Brain microvascular endothelial cell (primary cell): ENCODE measurements at places on chromosomes 5 and 9.
A peak's percentile ranks its signal among the peaks of the same experiment; 100 is the strongest.

DNA sequence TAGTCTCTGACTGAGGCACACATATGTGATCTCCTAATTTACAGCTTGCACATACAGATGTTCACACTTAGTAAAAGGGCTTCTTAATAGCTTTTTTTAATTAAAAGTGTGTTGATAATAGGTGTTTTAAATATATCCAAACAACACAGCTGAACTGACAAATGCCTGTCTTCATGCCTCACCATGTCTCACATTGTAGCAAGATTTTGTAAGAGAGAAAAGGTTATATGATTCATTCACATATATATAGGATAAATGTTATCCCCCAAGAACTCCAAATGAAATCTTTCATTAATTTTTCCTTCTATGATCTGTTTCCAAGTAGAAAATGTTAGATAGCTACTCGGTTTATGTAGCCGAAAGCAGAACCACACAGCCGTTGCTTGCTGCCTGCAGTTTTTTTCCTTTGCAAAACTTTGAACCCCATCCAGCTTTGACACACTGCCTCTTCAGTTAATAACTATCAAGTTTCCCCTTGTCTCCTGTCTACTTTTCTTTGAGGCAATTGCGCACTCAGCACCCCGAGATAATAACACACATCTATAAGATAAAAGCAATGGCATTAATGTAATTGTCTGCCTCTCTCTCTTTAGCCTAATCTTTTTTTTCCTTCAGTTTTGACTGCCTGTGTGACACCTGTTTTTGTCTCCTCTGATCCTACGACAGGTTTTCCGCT is 299.2 kb downstream of the BNC2 start:
- DNase-seq, result no peak

- DNase-seq, result no peak
Observed at GRCh38 chr9:38421498-38422211, 2.6 kb downstream of the IGFBPL1 start.

GRCh38 chr9:98808875-98809274 is 1.4 kb downstream of the GALNT12 start:
- DNase-seq, result no peak

DNA sequence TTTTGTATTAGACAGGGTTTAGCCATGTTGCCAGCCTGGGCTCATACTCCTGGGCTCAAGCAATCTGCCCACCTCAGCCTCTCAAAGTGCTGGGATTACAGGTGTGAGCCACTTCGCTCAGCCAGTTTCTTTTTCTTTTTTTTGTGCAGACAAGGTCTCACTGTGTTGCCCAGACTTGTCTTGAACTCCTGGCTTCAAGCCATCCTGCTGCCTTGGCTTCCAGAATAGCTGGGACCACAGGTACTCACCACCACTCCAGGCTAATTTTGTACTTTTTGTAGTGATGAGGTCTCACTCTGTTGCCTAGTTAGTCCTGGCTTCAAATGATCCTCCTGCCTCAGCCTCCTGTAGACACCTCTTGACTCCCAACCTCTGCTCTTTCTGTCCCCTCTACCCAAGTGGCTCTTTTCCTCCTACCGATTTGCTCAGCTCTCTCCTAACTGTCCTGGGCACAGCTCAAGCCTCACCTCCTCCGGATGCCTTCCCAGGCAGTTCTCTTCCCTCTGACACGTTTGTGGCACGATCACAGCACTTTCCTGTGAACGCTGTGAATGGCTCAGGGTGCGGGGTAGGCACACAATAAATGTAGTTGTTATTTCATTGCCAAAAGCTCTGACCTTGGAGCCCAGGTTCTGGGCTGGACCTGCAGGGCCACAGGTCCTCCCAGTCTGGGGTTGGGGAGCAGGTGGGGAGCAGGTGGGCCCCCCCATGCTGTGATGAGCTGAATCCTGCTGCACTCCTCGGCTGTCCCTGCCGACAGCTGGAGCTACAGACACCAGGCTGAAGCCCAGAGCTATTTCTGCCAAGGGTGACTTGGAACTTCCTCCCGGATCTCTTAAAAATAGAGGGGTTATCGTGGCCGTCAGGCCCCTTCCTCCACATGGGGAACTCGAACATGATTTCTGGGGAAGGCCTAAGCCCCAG is 23.9 kb downstream of the GFI1B start:
- DNase-seq, result no peak

- no peak for DNase-seq
Observed at GRCh38 chr9:136437839-136438547, 1.7 kb downstream of the INPP5E start.

- DNase-seq, result no peak
Observed at GRCh38 chr5:138685193-138685745, 68.0 kb upstream of the CTNNA1 start.

DNA sequence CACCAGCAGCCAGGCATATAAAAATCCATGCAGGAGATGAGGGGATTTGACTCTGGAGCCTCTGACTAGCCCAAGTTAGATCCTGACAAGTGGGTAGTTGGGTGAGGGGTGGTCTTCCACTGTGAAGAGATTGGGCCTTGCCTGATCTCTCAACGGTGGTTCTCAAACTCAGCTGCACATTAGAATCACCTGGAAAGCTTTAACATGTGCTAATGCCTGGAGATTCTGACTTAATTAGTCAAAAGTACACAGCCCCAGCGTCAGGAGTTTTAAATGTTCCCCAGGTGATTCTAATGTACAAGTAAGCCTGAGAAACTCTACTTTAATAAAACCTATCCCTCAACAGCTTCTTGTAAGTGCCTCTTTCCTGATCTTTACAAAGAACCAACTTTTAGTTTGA is 57.5 kb downstream of the GCNT4 start:
- DNase-seq, result no peak

DNA sequence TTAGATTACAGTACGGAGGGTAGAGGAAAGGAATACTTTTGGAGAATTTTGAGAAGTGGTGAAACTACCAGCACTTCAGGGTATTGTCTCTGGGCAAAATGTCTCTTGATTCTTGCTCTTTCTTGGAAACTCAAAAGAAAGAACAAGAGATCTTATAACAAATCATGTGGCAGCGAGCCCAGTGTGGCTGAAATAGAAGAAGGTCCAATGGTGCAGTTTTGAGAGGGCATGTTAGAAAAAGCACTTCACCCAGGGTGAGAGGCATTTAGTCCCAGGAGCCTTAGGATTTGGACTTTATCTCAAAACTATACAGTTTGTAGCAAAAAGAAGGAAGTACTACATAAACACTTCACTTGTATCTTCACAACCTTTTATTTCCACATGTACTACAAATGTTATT is 39.4 kb downstream of the NNT start:
- no peak for DNase-seq

DNA sequence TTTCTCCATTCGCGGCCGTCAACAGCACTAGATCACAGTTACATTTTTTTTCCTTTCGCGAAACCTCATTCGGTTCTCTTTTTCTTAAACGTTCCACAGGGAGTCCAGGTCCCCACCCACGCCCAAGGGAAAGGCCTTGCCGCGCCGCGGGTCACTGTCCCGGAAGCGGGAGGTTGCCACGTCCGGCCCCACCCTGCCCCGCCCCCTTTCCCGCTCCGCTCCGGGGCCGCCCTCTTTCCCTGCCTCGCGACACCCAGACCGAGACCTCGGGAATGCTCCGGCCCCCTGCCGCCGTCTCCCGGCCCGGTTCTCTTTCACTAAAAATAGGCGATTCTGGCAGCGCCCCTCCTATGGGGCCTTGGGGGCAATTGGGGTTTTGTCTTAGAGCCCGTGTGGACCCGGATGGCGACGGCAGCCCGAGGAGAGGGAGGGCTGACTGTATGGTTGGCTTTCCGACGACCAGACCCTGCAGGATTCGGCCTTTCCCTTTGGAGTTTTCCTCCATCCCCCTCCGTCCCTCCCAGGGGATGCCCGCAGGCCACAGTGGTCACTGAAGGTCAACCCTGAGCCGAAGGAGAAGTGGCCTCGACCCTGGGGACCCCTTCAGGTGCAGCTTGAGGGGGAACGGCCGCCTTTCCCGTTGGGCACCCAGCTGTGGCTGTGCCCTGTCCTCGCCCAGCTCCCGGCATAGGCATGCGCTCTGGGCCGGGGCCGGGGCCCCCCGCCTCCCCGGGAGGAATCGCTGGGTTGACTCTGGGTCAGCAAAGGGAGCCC is 2.8 kb upstream of the RACK1 start:
- DNase-seq, result peak; percentile 80

GRCh38 chr5:50667653-50668595 is 1.5 kb downstream of the PARP8 start:
- peak; percentile 61 for DNase-seq

DNA sequence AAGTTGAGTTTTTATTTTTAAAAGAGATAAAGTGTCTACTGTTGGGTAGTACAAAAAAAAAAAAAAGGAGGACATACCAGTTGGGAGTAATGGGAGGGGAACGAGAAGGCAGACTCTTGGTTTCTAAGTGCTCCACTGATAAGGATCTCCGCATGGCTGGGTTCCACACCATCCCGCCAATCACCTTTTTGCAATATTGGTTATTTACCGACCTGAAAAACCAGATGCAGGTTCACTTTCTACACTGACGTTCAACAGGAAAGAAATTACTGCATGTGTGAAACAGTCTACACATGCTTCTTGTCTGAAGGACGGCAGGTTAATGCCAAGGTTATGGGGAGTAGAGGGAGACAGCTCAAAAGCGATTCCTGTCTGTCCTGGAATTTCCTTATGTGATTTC is 75.5 kb downstream of the PTPN3 start:
- no peak for DNase-seq

GRCh38 chr5:171102877-171103610 is 206.0 kb upstream of the TLX3 start:
- DNase-seq, result no peak

GRCh38 chr5:137582218-137582617 is 83.1 kb upstream of the SPOCK1 start:
- no peak for DNase-seq

GRCh38 chr9:126144196-126144595 is 182.4 kb upstream of the MVB12B start:
- no peak for DNase-seq

DNA sequence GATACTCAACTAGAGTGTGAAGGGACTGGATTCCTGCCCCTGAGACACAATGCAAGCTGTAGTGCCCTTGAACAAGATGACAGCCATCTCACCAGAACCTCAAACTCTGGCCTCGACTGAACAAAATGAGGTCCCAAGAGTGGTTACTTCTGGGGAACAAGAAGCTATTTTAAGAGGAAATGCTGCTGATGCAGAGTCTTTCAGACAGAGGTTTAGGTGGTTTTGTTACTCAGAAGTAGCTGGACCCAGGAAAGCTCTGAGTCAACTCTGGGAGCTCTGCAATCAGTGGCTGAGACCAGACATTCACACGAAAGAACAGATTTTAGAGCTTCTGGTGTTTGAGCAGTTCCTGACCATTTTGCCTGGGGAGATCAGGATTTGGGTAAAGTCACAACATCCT is 2.4 kb downstream of the ZNF483 start:
- DNase-seq, result no peak

GRCh38 chr5:55134053-55134722 is 25.8 kb upstream of the GPX8 start:
- no peak for DNase-seq

DNA sequence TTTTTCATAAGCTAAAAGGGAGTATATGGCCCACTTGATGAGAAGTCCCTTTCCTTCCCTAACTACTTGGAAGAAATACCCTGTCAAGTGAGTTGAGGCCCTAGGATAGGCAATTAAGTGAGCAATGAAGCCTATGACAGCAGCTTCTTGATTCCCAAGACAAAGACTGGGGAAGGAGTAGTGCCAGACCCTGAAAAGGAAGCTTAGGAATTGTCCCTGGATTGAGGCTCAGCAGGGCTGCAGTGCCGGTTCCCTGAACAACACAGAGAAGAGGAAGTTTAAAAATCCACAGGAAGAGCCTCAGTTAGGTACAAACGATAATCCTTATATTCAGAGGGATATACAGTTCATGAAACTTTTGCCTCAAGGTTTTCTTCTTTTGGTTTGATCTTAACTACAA is 61.8 kb upstream of the RAD23B start:
- DNase-seq, result no peak

- no peak for DNase-seq
Observed at GRCh38 chr5:6545770-6546690, 86.8 kb downstream of the NSUN2 start.

DNA sequence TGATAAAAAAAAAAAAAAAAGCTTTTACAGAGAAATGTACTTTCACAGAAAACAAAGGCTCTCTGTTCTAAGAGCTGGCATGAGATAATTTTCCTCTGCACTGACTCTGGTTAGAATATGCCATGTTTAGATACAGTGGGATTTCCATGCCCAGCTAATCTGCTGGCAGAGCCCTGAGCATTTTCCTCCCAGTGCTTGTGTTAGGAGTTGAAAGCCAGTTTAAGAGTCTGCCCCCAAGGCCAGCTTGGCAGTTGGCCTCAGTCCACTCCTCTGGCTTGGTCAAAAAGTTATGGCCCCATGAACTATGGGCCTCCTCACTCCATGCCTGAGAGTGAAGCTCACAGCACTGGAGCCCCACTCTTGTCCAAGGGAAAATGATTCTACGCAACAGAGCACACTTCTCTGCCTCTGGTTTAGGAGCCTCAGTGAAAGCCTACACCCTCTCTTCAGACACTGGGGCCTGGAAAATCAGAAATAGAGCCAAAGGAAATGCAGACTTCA is 21.9 kb downstream of the MOCS2 start:
- DNase-seq, result no peak

GRCh38 chr5:9536717-9537116 is 9.2 kb downstream of the SEMA5A start:
- DNase-seq, result no peak
